ENCODE measurements at places on chromosomes 16 and 17.

DNA sequence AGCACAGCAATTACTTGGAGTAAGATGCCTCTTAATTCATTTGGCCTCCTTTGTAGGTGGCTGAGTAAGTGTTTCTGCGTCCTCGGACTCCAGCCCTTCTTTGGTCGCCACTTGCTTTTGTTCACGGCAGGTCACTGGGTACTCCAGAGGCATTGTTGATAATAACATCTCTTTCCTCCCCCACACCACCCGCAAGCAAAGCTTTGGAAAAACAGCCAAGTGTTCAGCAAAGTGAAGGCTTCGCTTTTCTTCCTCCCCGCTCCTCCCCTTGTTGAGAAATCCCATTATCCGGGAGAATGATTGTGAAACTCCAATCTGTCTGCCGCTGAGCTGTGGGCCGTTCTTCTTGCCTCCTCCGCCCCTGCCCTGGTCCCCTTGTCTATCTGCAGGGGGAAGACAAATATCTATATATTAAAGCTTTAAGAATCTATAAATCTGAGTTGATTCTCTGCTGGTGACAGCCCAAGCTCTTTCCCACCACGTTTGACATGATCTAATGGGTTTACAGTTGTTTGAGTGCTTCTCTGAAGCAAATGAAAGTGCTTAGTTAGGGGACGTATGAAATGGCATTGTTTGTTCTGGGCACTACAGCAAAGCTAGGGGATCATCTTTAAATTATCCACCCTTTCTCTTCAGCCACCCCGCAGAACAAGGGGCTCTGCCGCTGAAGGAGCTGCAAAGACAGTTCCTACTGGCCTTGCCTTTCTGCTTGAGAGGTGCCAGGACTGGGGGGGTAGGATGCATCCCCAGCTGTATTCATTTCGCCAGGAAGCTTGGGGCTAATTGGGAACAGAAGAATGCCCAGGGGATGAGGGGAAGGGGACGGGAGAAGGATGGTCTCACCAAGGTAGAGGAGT, 167.1 kb downstream of the CCDC182 start:
- DNase-seq, result no peak

DNA sequence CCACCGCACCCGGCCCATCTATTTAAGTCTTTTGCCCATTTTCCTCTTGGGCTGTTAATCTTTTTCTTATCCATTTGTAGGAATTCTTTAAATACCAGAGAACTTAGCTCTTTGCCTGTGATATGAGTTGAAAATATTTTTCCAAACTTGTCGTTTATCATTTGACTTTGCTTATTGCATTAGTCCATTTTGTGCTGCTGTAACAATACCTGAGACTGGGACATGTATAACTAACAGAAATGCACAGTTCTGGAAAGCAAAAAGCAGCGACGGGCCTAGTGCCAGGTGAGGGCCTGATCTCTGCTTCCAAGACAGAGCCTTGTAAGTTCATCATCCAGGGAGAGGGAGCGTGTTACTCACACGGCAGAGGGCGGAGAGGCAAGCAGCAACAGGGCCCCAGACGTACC, 25.6 kb upstream of the BHLHA9 start:
- DNase-seq, result no peak

- no peak for DNase-seq
Observed at GRCh38 chr16:89140981-89141883, 30.3 kb upstream of the CDH15 start.

GRCh38 chr17:77828749-77829539, 129.6 kb upstream of the TNRC6C start:
- no peak for DNase-seq

DNA sequence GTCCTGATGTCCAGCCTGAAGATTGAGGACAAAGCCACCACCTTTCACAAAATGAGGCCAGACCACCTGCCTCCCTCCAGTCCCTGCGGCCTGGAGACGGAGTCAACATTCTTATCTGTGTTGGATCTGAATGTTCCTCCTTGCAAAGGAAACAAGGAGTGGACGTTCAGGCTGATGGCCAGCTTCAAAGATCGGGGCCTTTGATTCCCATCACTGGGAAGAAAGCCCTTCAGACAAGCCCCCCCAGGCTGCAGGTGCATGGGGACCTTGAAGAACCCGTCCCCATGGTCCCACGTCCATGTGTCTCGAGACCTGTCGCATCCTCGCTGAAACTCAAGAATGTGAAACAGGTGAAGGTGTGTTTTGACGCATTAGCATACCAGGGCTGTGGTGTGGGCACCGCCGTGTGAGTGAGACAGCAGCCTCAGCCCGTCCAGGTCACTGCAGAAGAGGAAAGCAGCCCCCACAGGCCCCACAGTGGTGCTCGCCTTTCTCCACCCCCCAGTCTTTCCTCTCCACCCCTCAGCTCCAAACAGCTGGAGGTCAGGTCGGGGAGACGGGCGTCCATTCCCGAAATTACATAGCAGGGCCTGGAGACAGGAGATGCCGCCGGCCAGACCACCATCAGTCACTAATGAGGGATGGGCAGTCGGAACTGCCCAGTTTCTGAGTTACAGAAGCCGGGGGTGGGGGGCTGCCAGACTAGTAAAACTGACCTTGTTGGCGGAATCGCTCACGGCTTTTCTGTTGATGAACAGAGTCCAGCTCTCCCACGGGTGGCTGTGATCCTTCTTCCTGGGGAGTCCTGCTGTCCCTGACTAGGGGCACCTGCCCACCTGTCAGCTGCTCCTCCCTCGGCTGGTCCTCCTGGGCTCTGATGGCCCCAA, 877 bp upstream of the CSNK1D start:
- no peak for DNase-seq

GRCh38 chr16:79988089-79988488, 387.6 kb upstream of the MAF start:
- no peak for DNase-seq

- DNase-seq, result no peak
Observed at GRCh38 chr16:1298406-1298805, 11.0 kb upstream of the UBE2I start.

GRCh38 chr17:59702304-59702703, 4.9 kb downstream of the PTRH2 start:
- no peak for DNase-seq

Measured in stimulated activated CD8-positive, alpha-beta memory T cell treated with anti-CD3 and anti-CD28 coated beads, Interleukin-4, amount 100 ng/mL, for 4 hours (primary cell).